GM23338 (cell line): ENCODE measurements at places on chromosomes 2 and 18. TPM values are rescaled to one million over a fixed set of nuclear protein-coding genes. Genes with fewer than 3 reads are reported as not detected.

DNA sequence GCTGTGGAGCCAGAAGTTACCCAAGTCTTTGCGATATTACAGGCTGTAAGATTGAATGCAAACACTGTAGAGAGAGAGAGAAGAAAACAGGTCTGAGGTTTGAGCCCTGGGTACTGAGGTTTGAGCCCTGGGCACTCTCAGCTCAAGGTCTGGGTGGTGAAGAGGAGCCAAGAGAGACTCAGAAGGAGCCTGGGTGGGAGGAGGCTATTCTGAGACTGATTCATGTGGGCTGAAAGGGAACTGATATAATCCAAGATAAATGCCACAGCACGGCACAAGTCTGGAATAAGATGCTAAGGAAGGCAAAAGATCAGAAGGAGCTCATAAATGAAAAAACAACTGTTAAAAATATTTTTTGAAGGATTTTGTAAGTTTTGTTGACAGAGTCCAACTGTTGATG is 407.6 kb upstream of the HS6ST1 start:
- no peak for DNase-seq

Gene ADGRF3
- polyA plus RNA-seq, result 0.39 and 0.57 TPM in 2 replicates

DNA sequence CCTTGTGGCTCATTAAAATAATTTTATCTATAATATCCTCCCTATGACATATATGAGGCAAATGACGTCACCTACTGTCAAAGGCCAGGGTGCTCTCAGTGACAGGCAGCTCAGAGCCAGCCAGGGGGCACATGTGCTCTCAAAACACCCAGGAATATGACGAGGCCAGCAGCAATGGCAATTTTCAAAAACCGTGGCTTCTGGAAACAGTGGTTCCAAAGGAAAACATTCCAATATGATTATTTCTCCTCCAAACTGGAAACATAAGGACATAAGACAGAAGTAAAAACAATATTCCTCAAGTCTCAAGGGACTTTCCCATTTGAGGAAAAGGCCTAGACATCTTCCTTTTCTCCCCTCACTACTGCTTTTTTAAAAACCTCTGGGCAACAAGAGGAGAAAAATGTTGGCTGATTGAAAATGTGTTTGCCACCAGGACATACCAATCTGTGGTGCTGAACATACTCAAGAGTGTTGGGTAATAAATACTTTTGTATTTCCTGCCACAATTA is 40.8 kb downstream of the RNF152 start:
- DNase-seq, result no peak

- DNase-seq, result peak; percentile 57
These were observed 365 bp downstream of the CUL3 start for GRCh38 chr2:224584785-224585210.

Gene CAPN14
- 0.15 TPM in 1 of 2 replicates, not detected in the other for polyA plus RNA-seq

DNA sequence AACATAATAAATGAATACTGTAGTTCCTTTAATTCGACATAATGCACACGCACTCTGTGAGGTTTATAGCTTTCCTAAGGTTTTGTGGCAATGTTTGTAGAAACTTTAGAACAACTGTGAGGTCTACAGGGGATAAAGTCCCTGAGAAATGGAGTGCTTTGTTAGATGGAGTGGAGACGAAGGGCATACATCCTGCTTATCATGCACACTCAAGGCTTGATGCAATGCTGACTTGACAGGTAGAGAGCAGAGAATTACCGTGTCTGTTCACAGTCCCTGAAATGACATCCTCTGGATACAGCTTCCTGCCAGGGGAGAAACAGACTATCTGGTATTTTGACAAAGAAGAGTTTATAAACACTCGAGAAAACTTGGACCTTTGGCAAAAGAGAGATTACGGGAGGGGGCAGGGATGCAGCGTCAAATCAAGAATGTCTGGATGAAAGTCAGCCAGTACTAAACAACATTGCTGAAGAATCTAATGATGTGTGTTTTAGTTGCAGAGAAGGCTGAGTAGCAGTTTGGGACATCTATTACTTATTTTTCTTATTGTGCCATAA is 766.9 kb upstream of the ZEB2 start:
- DNase-seq, result no peak

DNA sequence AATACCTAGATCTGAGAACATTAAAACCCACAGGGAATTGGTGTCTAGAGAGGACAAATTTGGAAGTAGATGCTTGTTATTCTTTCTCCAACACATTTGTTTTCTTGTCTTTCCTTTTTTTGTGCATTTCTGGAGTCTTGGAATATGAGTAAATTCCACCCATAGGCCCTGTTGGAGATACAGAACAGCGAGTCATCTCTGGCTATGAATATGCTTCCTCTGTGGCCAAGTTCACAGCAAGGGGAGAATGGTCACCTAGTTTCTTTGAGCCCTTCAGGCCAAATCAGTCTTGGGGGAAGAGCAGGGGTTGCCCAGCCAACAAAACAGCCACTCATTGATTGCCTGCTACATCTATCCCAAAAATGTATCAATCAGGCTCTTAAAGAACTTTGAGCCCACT is 31.3 kb downstream of the SP140L start:
- no peak for DNase-seq

- DNase-seq, result no peak
These were observed 143.6 kb downstream of the VAPA start for GRCh38 chr18:10057401-10057893.

DNA sequence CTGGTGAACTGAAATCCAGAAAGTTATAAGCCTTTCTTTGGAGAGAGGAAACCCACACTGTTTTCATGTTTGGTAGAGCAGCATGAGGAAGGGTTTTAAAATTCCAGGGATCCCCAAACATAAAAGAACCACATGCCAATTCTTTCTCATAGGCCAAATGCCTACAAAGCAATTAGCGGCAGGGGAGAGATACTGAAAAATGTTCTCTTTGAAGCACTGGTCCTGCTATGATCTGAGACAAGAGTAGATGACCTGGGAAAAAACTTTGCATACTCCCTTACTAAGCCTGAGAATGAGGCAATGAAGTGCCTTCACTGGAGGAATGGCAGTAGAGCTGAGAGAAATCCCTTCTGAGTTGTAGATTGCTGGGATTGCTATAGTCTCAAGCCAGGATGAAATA is 1261.7 kb downstream of the DSC3 start:
- DNase-seq, result peak; percentile 26
